ENCODE measurements at places on chromosomes 6 and 20. TPM values are rescaled to one million over a fixed set of nuclear protein-coding genes. Genes with fewer than 3 reads are reported as not detected.

Gene LY6G5C
- not detected for total RNA-seq

Gene TMEM217
- 3.4 TPM for total RNA-seq

Gene UBE2J1
- total RNA-seq, result 55.5 TPM

Gene SLC18B1
- total RNA-seq, result 5.2 TPM

Gene SIRPB1
- 20.6 TPM for total RNA-seq

Gene OPN5
- not detected for total RNA-seq

Gene FUT9
- not detected for total RNA-seq

Gene PLCG1
- total RNA-seq, result 223 TPM

Gene DUSP15
- not detected for total RNA-seq

Data from upper lobe of left lung (tissue), 6 donors.